ENCODE measurements at places on chromosomes 6 and 20. TPM values are rescaled to one million over a fixed set of nuclear protein-coding genes. Genes with fewer than 3 reads are reported as not detected.

Gene BLOC1S5
- polyA plus RNA-seq = 35.3 TPM

Gene ARMC12
- polyA plus RNA-seq = 1.7 TPM

Gene PNPLA1
- polyA plus RNA-seq = 1.7 TPM

Gene CDSN
- not detected for polyA plus RNA-seq

Gene GPR63
- polyA plus RNA-seq = 2.6 TPM

Gene ZC2HC1B
- not detected for polyA plus RNA-seq

Gene FAM162B
- 5.7 TPM for polyA plus RNA-seq

GRCh38 chr20:60976913-60977312 is 275.1 kb upstream of the CDH4 start:
- no peak for DNase-seq

GRCh38 chr6:139030228-139030963 is 1.9 kb downstream of the ABRACL start:
- DNase-seq = no peak

DNA sequence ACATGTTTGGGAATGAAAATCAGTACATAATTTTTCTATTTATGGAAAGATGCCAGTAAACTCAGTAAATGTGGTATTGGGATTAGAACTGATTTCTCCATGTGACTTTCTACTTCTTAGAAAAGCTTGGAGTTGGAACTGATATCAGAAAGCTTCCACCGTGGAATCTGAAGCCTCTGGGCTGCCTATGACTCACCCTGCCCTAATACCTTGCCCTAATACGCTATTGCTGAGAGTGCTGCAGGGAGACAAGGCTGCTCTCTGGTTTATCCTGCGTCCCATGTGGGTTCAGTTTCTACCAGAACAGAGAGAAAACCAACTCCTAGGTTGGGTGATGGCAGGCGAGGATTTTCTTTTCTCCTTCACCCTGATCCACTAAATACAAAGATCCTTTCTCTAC is 3.3 kb upstream of the STMND1 start:
- DNase-seq = no peak

DNA sequence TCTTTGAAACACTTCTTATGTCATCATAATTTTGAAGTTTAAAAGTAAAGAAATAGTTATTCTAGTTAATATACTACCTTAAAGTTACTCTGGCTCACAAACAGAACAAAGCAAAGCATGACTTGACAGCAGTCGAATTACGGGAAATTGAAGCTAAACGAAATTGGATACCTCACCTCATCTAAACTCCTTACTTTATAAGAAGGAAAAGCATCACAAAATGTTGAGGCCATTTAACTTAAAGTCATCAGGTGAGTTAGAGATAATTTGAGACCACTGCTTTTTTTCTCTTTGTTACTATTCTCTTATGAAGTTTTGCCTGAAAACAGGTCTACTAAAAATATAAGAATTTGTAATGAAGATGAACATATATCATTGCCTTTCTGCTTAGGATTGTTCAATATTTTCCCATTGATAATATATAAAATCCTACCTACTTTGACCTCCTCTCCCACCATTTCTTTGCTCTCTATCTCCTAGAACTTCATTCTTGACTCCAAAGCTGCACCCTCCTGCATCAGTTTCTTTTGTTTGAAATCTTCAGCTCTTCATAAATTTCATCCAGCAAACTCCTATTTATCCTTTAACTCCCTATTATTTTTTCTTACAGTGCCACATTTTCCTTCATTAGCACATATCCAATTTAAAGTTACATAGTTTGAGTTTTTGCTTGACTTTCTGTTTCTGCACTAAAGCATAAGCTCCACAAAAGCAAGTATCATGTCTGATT is 510.7 kb upstream of the ZNF337 start:
- no peak for DNase-seq

DNA sequence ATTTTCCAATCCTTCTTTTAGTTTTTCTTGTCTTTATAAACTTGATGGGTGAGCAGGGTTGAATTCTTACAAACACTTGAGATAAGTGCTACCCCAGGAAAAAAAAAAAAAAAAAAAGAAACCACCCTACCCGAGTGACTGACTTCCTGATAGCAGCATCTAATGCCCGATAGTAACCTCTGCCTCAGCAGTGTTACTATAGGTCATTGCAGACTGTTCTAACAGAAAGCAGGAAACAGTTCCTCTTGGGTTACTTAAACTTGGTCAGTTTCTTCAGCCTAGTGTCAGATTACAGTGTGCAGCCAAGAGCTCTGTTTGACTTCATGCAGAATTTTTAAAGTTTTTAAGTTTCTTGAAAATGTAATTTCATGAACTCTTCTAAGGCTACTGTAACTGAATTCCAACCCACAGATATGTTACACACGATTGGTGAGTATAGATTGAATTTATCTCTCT is 2.1 kb downstream of the MYLIP start:
- DNase-seq = peak; percentile 77

DNA sequence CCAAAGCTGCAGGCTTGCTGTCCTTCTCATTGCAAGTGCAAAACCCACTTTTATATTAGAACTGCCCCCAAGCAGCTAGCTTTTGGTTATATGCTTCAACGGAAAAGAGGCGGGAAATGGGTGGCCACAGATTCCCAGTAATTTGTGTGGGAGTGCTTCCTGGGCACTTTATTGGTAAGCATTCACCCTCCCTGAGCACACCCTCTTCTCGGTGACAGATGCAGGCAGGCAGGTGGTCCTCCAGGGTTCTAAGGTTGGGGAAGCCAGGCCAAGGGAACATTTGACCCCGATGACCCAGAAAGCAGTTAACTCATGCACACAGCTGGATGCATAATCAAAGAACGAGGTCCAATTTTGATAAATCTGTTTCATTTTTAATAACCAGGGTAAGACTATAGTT is 29.1 kb downstream of the PRDM1 start:
- DNase-seq = no peak

- no peak for DNase-seq
Observed at GRCh38 chr6:98477231-98477630, 357.1 kb upstream of the POU3F2 start.

GRCh38 chr6:26043384-26044139 is 43.7 kb upstream of the HFE start:
- no peak for DNase-seq

GRCh38 chr6:156925718-156926607 is 148.8 kb downstream of the ARID1B start:
- no peak for DNase-seq

GRCh38 chr6:124470803-124471202 is 491.4 kb upstream of the RNF217 start:
- no peak for DNase-seq

GRCh38 chr6:345747-346385 is 45.7 kb upstream of the IRF4 start:
- no peak for DNase-seq

GRCh38 chr6:44651604-44652003 is 264.1 kb downstream of the CDC5L start:
- no peak for DNase-seq

DNA sequence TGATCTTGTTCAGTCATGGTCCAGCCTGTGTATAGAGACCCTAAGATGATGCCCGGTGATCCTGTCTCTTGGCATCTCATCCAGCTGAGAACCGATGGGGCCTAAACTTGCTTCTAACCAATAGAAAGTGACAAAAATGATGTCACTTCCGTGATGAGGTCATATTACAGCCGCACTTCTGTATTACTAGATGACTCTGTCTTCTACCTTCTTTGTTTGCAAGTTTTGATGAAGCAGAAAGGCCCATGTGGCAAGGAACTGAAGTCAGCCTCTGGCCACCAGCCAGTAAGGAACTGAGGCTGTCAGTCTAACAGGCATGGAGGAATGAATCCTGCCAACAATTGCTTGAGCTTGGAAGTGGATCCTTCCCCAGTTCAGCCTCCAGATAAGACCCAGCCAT is 32.8 kb upstream of the HLA-C start:
- no peak for DNase-seq

- no peak for DNase-seq
Observed at GRCh38 chr6:33277663-33278391, 904 bp downstream of the B3GALT4 start.

- no peak for DNase-seq
Observed at GRCh38 chr6:157640746-157641451, 182.1 kb upstream of the SNX9 start.
